ENCODE measurements at places on chromosomes 13 and 19. TPM values are rescaled to one million over a fixed set of nuclear protein-coding genes. Genes with fewer than 3 reads are reported as not detected.

The ZNF442 gene
- total RNA-seq = 2.6 TPM

The CHMP2A gene
- 73.4 TPM for total RNA-seq

The DAPK3 gene
- total RNA-seq = 20.4 TPM

The FAM32A gene
- 32.9 TPM for total RNA-seq

The CD320 gene
- total RNA-seq = 16.3 TPM

The CYP2F1 gene
- not detected for total RNA-seq

The GARIN5A gene
- 1.8 TPM for total RNA-seq

The SOX1 gene
- not detected for total RNA-seq

All from left lobe of liver (tissue), 2 donors.